ENCODE measurements at places on chromosomes 2 and 18.

DNA sequence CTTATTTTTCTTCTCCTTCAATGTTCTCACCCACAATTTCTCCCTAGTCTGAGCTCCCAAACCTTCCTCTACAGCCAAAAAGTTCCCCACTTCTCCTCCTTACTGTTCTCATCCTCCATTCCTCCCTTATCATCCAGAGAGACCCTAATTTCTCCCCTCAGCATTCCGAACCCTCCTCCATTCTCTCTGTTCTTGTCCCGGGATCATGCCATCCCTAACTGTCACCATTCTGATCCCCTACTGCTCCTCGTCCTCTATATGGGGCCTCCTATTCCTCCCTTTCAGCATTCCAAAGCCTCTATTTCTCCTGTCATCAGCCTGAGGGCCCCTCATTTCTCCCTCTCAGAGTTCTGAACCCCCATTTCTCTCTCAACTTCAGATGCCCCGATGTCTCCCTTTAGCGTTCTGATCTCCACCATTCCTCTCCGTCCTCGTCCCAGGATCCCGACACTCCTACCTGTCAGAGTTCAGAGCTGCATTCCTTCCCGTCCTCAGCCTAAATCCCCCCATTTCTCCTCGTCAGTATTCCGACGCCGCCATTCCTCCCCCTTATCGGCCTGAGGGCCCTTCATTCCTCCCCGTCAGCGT lies 522 bp downstream of the MBD1 start:
- DNase-seq: no peak

DNA sequence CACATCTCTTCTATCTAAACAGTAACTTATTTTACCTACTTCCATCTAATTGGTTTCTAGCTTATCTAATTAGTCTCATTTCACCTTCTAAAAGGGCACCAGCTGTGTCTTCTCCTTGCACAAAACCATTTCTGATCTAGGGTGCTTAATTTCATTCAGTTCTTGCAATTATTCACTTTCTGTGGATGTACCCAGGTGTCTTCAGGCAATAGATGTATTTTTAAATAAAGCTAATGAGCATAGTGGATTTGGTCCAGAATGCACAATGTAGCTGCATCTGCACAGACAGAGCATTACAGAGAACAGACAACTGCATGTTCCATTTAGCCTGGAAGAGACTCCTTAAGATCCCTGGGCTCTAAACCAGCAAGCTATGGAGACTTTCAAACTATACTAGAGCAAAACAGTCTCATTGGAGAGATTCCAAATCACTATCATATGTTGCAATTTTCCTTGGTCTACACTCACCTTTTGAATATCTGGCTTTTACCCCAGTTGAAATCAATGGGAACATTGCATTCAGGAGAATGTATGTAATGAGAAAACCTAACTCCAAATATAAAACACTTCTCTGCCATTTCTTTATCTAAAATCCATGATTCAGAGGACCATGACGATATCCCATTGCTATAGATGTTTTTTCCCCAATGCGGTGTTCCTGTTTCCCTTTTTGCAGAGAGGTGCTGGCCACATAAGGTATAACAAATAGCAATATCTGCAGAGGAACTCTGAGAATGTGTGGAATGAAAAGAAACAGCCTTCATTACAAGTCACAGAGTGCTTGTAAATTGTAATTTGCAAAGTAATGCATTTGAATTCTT lies 3.5 kb upstream of the RFX8 start:
- no peak for DNase-seq

- DNase-seq: peak; percentile 32
Observed at GRCh38 chr2:32064021-32064601, 755 bp downstream of the SPAST start.

GRCh38 chr2:101815154-101815553 lies 117.6 kb downstream of the MAP4K4 start:
- DNase-seq: no peak

DNA sequence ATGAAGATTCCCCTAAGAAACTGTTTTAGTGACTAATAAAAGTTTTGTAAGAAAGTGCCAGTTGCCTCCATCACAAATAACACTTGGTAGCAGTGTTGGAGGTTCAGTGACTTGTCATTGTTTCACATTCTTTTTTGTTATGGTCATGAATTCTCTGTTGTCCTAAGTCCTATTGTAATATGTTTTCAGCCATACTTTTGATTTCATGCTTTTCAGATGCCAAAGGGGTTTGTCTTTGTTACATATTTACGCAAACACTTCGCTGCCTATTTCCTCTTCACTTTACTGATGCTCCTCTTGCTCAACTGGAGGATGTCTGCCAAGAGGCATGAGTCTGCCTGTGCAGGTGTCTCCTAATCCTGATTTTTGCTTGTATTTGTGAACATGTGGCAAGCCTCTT lies 66.6 kb downstream of the PHLPP1 start:
- no peak for DNase-seq

DNA sequence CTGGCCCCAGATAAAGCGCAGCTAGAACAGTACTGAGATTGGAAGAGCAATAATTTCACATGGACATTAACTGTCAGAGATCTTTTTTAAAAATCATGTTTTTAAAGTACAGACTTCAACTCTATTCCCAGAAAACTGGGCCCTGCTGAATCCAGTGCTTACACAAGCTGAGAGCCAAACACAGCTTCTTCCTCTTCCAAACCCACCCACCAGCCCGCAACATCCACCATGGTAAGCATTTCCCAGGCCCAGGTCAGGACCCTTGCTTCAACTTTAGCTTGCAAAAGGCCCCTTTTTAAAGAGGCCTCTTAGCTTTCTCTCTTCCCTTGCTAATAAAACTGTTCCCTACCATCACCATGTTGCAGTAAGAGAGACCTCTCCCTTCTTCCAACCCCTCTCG lies 2.1 kb downstream of the AAK1 start:
- no peak for DNase-seq

- no peak for DNase-seq
Observed at GRCh38 chr2:176699098-176699497, 429.9 kb downstream of the MTX2 start.

Data from hematopoietic multipotent progenitor cell treated with erythropoietin and hydrocortisone succinate and interleukin-3 and kit ligand, for 15 days (in vitro differentiated cells).